NCI-H524 treated with DMSO at 0.1 percent for 48 hours (cell line): ENCODE measurements at places on chromosomes 5 and 9.
A peak's percentile ranks its signal among the peaks of the same experiment; 100 is the strongest.

GRCh38 chr5:126680191-126680817 lies 79.6 kb downstream of the PHAX start:
- DNase-seq, result peak; percentile 95

GRCh38 chr9:92558612-92559374 lies 23.0 kb upstream of the ECM2 start:
- no peak for DNase-seq

DNA sequence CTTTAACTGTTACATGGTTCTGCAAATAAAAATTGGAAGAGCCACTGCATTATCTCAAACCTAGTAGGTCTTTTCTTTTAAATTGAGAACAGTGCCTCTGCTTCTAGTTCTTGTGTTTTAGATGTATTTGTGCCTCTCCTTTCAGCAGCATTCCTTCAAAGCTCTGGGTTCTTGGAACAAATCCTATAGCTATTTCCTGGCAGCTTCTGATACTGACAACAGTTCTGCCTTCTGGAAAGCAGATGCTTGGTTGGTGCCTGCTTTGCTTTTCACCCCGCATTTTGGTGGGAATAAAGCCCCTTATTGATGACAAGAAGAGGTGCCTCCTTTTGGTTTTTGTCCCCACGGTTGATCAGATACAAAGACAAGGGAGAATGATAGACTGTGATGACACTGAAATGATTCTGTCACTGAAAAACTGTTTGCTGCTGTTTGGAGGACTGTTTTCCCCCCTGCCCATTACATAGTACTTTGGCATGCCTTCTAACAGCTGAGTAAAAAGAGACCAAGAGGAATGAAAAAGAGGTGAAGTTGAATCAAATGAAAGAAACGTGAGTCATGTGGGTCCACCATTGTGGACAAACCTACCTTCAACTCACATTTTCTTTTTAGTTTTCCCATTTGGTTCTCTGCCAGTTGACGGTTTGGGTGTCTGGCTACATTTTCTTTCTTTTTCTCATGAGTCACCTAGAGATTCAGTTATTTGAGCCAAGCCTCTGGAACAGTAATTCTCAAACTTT lies 5.6 kb downstream of the PTCD2 start:
- DNase-seq, result no peak

DNA sequence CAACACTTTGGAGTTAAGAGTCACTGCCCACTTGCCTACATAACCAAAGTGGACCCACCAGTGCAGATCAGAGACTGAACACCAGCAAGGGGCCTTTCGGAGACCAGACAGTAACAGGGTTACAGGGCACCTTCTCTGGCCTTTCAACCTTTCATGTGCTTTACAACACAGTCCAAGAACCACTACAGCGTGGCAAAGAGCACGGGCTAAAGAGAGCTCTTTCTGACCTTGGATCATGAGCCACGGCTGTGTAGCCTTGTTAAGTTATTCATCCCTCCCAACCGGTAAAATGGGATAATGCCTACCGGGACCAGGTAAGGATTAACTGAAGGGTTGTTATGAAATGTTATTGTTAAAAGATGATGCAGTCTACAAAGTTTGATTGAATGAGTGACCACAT lies 75.0 kb downstream of the TLE1 start:
- no peak for DNase-seq

GRCh38 chr9:92402360-92402759 lies 2.0 kb downstream of the OGN start:
- no peak for DNase-seq

DNA sequence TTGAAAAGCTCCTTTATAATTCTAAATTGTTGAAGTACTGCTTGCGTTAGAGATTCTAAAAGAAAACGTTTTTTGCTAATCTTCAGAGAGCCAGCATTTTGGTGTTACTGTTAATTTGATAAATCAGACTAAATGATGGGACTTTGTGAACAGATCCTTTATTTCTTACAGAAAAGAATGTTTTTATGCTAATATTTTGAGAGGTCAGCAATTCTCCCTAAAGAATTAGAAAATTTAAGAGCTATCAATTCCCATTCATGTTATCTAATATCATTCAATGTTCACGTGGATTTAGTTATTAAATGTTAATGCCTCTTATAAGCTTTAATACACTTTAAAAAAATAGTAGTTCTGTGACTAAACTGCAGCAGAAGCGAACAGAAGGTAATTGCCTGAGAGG lies 2.4 kb downstream of the AGGF1 start:
- DNase-seq, result no peak

DNA sequence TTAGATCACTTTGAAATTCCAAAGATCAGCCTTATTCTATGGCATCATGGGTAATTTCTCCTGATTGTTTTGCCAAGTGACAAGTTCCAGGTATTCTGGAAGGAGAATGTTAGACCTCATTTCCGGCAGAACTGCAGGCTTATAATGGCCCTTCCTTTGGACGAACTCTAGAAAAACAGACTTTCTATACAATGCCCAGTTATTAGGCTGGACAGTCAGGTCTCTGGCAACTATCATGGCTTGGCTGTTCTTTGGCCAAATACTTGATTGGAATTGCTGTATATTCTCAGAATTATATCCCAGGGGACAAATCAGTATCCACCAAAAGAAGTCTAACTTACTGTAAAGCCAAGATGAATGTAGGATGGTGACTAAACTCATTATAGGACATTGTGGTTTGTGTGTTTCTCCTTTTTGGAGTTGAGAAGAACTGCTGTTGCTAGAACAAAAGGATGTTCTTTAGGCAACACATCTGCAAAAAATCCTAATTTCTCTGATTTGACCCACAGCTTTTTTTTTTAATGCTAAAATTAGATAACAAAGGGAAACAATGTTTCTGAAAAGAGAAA lies 69.0 kb downstream of the ADAMTSL1 start:
- DNase-seq, result no peak

DNA sequence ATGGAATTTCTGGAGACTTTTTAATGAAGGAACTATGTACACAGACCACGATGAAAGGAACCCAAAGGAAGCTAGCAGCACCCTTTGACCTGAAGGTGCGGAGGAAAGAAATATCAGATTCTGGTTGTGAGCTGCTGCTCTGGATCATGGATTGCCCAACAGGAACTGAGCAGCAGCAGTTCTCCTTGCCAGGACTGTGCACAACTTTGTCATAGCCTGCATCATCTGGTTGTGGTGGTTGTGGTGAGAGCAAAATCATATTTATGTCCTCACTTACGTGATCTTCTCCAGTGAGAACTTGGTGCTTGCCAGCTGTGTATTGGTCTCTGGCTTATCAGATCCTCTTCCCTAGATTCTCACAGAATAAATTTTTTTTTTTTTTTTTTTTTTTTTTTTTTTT lies 70.7 kb upstream of the LPAR1 start:
- DNase-seq, result no peak

DNA sequence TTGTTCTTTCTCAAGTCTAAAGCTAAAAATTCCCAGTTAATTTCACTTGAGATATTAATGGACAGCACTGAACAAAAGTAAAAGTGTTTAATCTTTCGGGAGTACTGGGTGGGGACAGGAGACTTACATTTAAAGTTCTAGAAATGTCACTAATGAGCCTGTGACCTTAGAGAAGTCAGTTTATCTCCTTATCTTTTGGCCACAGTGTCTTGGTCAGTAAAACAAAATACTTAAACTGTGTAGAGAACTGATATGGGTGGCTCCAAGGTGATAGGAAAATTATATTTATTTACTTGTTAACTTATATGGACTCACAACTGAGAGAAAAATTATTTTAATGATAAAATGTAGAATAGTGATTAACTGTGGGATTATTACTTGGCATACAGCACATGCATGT lies 8.9 kb downstream of the IPO11 start:
- DNase-seq, result no peak

DNA sequence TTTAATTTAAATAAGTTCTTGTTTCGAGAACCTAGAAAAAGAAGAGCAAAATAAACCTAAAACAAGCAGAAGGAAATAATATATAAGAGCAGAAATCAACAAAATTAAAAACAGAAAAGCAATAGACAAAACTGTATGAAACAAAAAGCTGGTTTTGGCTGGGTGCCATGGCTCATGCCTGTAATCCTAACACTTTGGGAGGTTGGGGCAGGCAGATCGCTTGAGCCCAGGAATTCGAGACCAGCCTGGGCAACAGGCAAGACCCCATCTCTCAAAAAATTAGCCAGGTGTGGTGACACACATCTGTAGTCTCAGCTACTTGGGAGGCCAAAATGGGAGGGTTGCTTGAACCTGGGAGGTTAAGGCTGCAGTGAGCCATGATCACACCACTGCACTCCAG lies 59.2 kb upstream of the OTP start:
- DNase-seq, result no peak

DNA sequence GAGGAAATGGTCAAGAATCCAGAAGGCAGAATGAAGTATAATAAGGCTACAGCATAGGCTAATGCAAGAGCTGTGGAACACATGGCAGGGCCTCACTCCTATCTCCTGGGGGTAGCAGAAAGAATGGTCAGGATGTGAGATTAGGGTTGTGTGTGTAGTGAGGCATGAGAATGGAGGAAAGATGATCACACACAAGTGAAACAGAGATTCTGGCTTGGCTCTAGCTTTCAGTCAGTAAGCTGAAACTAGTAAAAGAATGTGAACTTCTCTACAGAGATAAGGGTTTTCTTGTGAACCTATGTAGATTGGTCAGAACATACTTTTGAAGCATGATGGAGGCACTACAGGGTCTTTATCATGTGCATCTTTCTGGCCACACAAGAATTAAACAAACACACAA lies 298.8 kb downstream of the ASTN2 start:
- DNase-seq, result no peak

- DNase-seq, result no peak
Measured at GRCh38 chr9:86230858-86231257, 28.6 kb downstream of the C9orf153 start.

DNA sequence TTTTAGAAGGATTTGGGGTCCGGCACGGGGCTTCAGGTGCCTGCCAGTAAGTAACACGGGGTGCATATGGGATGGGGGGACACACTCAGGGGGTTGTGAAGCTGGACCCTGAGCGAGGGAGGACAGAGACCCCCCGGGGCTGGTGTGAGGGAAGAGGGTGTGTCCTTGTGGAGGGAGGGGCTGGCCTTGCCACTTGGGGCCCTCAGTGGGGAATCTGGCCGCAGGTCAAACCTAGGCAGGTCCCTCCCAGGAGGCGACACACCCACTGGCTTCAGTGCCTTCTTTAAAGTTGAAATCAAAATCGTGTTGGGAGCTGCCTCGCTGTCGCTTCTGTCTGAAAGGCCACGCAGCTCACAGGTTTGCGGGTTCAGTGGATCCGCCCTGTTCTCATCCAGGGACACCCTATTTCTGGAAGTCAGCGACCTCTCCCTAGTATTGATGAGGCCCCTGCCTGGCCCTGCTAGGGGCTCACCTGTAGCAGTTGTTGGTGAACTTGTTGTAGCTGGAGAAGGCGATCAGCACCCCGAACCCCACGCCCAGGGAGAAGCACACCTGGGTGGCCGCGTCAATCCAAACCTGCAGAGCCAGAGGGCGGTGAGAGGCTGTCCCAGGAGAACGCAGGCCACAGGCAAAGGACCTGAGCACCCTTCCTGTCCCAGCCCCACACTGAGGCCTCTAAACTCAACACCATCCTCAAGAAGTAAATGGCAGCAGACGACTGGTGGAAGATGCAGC lies 29.4 kb downstream of the SLC6A3 start:
- no peak for DNase-seq

DNA sequence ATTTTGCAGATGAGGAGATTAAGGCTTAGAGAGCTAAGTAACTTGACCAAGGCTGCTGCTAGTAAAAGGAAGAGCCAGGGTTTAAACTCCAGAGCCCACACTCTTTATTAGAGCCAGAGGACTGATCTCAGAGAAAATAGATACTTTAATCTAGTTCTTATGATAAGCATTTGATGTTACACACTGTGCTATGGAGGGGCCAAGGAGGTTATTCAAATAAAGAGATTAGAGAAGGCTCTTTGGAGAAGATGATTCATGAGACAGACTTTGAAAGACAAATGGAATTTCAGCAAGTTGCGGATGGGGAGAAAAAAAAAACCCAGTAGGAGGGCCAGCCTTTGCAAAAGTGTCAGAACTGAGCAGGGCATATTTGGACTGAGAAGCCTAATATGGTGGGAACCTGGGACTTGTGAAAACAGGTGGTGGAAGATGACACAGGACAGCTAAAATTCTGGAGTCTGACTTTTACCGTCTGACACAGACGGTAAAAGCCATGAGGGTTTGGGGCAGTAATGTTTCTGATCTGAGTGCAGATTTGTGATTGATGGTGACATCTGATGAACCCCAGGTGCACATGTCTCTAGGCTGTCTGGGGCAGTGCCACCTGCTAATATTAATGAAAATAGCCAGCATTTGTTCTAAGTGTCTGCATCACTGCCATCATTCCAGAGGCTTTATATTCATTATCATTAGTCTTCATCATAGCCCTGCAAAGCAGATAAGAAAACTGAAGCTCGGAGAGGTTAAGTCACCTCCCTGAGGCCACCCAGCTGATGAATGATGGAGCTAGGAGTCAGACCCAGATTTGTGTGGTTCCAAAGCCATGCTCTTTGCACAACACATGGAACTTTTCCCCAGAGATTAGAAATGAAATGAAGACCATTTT lies 65.3 kb upstream of the CXCL14 start:
- peak; percentile 79 for DNase-seq

GRCh38 chr5:93141969-93142368 lies 439.1 kb downstream of the NR2F1-AS1 start:
- DNase-seq, result no peak

DNA sequence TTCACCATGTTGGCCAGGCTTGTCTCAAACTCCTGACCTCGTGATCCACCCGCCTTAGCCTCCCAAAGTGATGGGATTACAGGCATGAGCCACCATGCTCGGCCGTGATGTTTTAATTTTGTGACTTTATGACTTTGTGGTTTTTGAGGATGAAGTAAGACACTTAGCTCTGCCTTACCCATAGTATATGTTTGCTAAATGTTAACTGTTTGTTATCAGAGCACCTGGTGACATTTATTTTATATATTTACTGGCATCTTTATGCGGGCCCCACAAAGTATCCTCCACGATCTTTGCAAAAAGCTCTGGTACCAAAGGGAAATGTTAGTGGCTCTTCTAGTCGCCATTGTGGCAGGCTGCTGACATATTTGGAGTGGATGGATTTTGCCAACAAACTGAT lies 6.7 kb downstream of the SLC23A1 start:
- DNase-seq, result no peak

- DNase-seq, result no peak
Measured at GRCh38 chr9:95788021-95788420, 87.5 kb upstream of the ERCC6L2 start.

DNA sequence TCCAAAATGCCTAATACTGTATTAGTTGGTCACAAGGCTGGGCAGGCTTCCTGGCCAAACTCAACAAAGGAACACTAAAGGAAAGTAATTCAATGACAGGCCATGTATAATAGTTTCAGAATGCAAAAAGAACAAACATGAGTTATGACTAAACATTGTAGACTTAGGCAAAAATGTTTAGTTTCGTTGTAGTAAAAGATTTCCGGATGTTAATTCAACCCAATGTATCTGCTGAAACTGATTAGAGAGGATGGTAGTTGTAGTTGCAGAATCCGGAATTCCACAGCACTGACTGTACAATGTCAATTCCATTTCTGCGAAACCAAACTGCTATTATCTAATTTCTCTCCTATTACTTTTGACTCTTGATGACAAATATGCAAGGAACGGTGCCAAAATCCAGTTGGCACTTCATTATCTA lies 117.9 kb upstream of the FST start:
- no peak for DNase-seq
